ENCODE measurements at places on chromosomes 7 and 10. TPM values are rescaled to one million over a fixed set of nuclear protein-coding genes. Genes with fewer than 3 reads are reported as not detected.

Gene CCDC136
- total RNA-seq = 3.0 TPM

Gene GOLGA7B
- 1.0 TPM for total RNA-seq

Gene OR13A1
- not detected for total RNA-seq

Gene PNLIPRP2
- total RNA-seq = not detected

Gene CLRN3
- total RNA-seq = not detected

Gene UTF1
- total RNA-seq = not detected

Gene CPA5
- total RNA-seq = not detected

Gene NRG3
- total RNA-seq = 2.6 TPM

Gene HOGA1
- total RNA-seq = 1.1 TPM

GRCh38 chr7:47379629-47380324, 202.1 kb downstream of the TNS3 start:
- DNase-seq = peak; percentile 77

DNA sequence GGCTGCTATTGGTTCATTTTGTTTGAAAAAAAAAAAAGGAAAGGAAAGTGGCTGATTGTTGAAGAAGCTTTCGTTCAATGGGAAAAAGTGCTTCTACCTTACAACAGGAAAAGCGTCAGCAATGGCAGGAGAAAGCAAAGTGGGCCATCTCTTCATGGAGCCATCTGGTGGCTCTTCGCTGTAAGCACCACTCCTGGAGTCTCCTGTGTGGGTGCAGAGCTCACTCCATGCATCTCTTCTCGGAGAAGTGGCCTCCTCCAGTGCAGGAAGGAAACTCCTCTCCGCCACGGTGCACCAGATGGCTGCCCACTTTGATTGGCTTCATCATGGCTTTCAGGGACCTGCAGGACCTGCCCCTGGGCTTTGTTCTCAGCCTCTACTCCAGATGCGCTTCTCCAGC, 250.9 kb downstream of the PTEN start:
- DNase-seq = peak; percentile 60

DNA sequence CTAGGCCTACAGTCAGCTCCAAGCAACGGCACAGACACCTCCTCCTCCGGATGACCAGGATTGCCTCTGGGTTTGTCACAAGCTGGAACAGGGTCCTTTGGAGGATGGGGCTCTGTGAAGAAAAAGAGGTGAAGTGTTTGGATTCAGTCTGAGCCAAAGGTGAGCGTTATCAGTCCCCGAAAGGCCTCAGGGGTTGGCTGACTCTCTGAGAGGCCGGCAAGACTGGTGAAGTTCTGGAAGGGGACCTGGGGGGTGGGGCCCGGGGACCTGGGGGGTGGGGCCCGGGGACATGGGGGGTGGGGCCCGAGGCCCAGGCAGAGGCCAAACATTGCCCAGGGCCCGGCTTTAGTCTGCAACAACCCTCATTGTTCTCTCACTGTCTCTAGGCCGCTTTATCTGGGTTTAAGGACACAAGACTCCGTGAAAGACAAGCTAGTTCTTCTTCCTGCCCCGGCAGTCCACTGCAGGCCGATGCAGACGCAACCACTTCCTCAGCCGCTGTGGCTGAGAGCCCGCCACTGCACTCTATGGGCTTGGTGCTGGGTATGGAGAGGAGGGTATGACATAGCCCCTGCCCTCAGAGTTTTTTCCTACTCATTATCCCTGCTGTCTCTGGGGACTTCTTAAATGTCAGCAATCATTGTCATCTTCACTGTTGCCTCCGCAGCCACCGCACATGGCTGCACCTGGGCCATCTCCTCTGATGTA, 27.4 kb upstream of the PSAP start:
- DNase-seq = peak; percentile 68

GRCh38 chr10:6170638-6171037, 32.1 kb upstream of the PFKFB3 start:
- no peak for DNase-seq

- DNase-seq = no peak
These were observed 8.7 kb downstream of the PKD1L1 start for GRCh38 chr7:47939425-47940036.

- DNase-seq = no peak
These were observed 27.2 kb downstream of the ATE1 start for GRCh38 chr10:121900443-121901174.

- DNase-seq = no peak
These were observed 5.5 kb upstream of the ELOVL3 start for GRCh38 chr10:102220612-102221011.

DNA sequence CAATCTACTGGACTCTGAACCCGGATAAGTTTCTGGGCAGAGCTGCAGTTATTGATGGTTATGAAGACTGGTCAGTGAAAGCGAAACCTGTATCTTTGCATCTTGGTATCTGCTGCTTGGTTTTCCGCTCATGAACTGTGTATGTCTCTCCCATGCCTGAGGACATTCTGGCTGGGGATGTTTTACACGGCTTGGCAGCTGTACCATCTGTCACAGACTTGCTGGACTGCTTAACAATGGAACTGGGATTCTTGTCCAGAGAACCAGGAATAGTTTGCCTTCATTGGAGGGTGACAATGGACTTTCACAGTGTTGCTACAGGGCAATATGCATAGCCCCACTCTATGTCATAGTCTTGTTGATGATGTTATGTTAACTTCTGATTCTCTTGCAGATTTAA, 119.9 kb upstream of the TMEM106B start:
- no peak for DNase-seq

GRCh38 chr7:106041140-106041717, 70.9 kb downstream of the SYPL1 start:
- DNase-seq = no peak
